ENCODE measurements at places on chromosomes 11 and 22. TPM values are rescaled to one million over a fixed set of nuclear protein-coding genes. Genes with fewer than 3 reads are reported as not detected.

Gene C11orf21
- total RNA-seq: not detected

Gene RIMBP3B
- total RNA-seq: not detected

Gene C11orf42
- total RNA-seq: not detected

- no peak for DNase-seq
Measured at GRCh38 chr11:12705874-12706273, 31.7 kb downstream of the TEAD1 start.
